A172 (cell line): ENCODE measurements at places on chromosomes 3 and 15. TPM values are rescaled to one million over a fixed set of nuclear protein-coding genes. Genes with fewer than 3 reads are reported as not detected.

ROPN1 gene
- total RNA-seq = 0.14 TPM in 1 of 2 replicates, not detected in the other

GRAMD1C gene
- total RNA-seq = 1.0 and 1.1 TPM in 2 replicates

MIX23 gene
- 77.5 and 114 TPM in 2 replicates for total RNA-seq

LDHAL6B gene
- not detected in 2 replicates for total RNA-seq

MORC1 gene
- total RNA-seq = not detected in 2 replicates

FILIP1L gene
- 29.0 and 48.1 TPM in 2 replicates for total RNA-seq

SCG3 gene
- not detected in 2 replicates for total RNA-seq

GRCh38 chr3:110383356-110383755 is 688.3 kb upstream of the NECTIN3 start:
- no peak for DNase-seq

DNA sequence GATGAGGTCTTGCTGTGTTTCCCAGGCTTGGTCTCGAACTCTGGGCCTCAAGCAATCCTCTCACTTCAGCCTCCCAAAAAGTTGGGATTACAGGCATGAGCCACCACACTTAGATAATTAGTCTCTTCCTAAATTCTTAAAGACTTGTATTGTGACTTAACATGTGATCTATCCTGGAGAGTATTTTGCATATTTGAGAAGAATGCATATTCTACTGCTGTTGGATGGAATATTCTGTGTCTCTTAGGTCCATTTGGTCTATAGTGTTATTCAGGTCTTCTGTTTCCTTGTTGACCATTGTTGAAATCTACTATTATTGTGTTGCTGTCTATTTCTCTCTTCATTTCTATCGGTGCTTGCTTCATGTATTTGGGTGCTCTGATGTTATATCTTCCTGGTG is 60.1 kb upstream of the VILL start:
- DNase-seq = no peak

GRCh38 chr15:101369676-101370075 is 74.6 kb upstream of the SNRPA1 start:
- DNase-seq = no peak

DNA sequence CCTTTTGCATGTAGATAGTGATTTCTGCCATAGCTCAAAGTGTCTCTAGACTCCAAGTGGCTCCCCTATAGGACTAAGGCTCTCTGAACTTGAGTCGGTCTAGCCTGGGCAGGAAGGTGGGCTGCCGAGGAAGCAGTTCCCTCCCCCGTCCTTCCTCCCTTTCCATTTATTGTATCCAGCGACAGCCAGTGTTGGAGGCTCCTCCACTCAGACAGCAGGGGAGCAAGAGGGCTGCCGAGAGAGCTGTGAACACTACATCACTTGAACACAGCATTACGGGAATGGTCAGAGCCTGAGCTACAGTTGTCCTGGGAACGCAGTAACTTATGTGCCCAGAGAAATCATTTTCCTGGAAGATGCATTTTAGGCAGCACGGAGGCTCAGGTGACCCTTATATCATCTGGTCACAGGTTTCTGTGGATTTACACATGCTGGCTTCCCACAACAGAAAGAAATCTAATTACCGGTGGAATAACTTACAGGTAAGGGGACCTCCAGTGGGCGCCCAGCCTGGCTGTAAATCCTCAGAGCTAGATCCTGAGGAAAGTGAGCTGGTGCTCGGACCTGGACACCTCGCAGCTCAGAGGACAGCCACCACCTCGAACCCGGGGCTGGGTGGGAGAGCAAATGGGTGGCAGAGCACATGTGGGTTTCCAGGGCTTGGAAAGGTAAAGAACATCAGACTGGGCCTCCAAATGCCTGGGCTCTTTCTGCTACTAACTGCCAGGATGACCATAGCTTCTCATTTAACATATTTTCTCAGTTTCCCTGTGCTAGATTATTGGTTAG is 197.1 kb downstream of the UACA start:
- no peak for DNase-seq

- DNase-seq = peak; percentile 83
These were observed 76.1 kb downstream of the ABHD5 start for GRCh38 chr3:43766672-43767465.

DNA sequence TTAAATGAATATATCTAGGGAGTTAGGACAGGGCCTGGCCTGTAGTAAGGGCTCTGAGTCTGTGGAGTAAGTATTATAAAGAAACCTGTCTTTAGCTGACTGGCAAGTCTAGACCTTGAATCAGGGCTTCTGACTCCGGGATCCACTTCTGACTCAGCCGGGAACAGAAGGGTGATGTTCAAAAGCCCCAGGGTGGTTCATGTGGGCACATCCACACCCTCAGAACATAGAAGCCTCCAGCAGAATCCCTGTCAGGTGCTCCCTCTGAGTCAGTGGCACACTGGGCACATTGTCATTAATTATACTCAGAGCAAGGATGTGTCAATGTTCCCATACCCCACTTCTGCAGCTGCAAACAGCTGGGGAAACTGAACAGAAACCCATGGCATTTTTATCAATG is 26.7 kb upstream of the SNRK start:
- peak; percentile 37 for DNase-seq

DNA sequence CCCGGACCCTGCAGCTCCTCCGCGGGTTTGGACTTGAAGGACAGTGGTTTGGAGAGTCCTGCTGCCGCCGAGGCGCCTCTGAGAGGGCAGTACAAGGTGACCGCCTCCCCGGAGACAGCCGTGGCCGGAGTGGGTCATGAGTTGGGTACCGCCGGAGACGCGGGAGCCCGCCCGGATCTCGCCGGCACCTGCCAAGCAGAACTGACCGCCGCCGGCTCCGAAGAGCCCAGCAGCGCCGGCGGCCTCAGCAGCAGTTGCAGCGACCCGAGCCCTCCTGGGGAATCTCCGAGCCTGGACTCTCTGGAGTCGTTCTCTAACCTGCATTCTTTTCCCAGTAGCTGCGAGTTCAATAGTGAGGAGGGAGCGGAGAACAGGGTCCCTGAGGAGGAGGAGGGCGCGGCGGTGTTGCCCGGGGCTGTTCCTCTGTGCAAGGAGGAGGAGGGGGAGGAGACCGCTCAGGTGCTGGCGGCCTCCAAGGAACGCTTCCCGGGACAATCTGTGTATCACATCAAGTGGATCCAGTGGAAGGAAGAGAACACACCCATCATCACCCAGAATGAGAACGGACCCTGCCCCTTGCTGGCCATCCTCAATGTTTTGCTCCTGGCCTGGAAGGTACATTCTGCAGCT is 634 bp downstream of the MINDY2 start:
- peak; percentile 25 for DNase-seq

- no peak for DNase-seq
These were observed 32.4 kb upstream of the HES1 start for GRCh38 chr3:194103505-194103904.

DNA sequence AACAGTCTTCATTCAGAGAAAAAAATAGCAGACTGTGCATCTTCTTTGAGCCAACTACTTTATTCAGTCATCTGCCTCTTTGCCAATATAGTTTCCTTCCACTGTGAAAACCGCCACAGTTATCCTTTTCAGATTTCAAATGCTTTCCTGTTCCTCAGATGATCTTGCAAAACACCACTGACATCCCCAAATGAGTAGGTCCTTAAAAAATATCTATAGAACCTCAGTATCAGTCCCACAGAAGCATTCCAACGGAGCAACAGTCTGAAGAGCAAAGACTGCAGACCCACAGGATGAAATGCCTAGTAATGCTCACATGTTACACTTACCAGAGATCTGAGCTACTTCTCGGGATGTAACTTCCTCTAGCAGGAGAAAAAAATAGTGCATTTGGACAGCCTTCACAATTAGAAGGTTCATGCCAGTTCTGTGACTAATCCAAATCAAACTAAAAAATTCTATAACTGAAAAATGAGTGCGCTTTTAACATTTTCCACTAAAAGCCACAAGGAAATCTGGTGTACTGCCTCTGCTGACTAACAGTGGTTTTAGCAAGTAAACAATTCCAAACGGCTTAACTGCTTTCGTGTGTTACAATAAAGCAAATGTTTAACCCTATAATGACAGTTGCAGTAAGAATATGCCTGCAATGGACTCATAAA is at the start of gene ANKRD28:
TSS of gene ANKRD28 (minus strand) at position 338 of the 662 bp plus-strand sequence. CDS start 1,458 bp downstream, outside the sequence.
- peak; percentile 94 for DNase-seq

DNA sequence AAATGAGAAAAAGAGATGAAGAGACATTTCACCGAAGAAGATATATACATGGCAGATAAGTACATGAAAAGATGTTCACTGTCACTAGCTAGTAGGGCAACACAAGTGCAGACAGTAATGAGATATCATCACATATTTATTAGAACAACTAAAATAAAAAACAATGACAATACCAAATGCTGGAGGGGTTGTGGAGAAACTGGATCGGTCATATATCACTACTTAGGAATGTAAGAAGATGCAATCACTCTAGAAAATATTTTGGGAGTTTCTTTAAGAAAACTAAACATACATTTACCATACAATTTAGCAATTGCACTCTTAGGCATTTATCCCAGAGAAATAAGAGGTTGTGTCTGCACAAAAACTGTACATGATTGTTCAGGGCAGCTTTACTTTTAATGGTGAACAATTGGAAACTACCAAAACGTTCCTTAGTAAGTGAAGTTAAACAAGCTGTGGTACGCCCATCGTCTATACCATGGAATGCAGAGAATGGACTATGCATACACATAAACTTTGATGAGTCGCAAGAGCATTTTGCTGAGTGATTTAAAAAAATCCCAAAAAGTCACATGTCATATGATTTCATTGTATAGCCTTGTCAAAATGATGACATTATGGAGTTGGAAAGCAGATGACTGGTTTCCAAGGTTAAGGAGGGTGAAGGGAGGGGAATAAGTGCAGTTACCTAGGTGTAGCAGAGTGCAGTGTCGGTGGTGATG is 149.0 kb upstream of the UBE3A start:
- no peak for DNase-seq

GRCh38 chr15:62026487-62027262 is 33.6 kb downstream of the VPS13C start:
- no peak for DNase-seq

- DNase-seq = peak; percentile 13
These were observed 506 bp downstream of the RAD51 start for GRCh38 chr15:40695469-40695890.

DNA sequence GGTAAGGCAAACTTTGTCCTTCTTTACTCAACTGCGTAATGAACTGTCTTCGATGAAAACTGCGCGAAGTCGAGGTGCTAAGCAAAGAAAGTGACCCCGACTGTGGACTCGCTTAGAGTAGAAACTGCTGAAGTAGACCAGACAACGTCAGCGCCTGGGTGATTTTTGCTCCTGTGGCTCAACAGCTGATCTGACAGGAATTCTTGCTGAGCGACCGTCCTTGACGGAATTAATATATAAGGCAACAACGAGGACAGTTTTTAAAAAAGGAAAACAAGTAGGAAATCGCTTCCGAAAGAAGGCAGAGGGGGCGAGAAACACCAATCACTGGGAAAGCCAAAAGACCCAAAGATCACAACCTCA is 541 bp downstream of the RPS27L start:
- peak; percentile 49 for DNase-seq
